Cerebellar cortex (tissue), 1 donor: ENCODE measurements at places on chromosomes 7 and 10.

GRCh38 chr7:22715969-22716368 is 11.0 kb upstream of the IL6 start:
- DNase-seq = no peak

DNA sequence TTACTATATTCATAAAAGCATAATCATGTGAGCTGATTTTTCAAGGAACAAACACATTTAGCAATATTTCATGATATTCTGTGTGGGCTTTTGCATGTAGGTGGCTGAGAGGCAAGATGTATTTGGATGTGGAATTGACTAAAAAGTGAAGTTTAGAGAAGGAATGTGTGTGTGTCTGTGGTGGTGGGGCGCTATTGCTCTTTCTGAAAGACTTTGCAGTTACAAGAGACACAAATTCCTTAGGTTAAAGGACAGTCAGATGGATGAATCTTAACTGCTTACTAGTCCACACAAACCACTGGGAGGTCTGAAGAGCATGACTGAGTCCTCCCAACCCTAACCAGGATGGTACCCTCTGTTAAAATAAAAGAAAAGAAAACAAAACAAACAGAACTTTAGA is 200.1 kb downstream of the SDHAF3 start:
- no peak for DNase-seq

GRCh38 chr7:104123786-104124185 is 84.0 kb downstream of the ORC5 start:
- DNase-seq = no peak

DNA sequence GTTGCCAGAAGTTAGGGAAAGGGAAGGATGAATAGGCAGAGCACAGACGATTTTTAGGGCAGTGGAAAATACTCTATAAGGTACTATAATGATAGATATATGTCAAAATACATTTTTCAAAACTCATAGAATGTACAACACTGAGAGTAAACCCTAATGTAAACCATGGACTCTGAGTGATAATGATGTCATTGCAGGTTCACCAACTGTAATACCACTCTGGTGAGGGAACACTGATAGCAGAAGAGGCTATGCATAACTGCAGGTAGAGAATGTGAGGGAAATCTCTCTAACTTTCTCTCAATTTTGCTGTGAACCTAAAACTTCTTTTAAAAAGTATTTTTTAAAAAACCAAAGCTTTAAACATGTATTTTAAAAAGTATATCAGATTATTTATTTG is 22.1 kb downstream of the POT1 start:
- DNase-seq = no peak

DNA sequence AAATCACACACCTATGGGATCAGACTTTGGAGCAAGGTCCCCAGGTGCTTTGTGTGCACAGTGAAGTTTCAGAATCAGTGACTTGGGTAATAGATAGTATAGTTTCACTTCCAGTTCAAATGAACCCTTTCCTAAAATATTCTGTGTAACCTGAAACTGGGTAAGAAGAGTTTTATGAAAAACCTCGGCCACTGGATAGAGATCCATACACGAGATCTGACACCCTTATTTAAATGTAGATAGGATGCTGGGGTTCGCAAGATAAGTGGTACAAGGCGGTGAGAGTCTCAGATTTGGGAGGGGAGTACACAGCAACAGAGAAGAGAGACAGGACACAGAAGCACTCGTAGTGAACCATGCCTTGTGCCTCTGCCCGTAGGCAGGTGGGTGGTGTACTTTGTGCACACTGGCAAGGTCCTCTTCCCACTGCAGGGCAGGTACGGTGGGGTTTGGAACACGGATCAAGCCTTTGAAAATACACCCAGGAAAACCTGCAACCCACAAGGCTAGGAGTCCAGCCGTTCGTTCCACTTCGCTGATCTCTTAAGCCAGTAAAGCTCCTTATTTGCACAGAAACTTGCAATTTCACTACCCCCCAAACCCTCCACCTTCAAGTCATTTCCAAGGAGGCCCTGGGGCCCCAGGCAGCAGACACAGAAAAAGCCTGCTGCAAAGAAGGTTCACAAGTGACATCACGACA is 162.8 kb downstream of the USP6NL start:
- DNase-seq = no peak

DNA sequence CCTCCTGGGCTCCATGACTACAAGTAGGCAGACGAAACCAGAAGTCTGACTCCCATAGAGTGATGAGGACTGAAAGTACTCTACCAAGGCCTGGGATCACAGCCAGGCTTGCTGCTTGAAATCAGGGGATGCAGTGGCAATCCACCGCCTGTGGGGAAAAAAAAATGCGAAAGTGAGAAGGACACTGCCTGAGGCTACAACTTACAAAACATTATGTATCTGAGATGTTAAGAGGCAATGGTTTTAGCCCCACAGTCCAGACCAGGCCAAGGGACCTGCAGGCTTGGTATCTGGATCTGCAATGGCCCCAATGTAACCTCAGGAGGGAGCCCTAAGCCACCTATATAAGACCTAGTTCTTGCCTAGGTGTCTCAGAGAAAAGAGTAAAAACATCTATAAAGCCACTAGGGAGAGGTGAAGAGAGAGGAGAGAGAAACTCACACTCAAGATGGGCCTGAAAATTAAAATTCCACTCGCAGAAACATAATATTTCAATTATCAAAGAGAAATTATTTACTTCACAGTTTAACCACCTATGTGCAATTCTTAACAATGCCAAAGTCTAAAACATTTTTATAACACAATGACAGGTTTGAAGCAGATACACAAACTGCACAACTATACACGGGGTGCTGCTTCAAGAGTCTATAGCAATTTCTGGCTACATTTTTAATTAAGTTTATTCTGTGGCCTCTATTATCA is 13.9 kb downstream of the DNAJC1 start:
- DNase-seq = peak; percentile 88

GRCh38 chr10:112223725-112224124 is 40.2 kb upstream of the GPAM start:
- DNase-seq = no peak

DNA sequence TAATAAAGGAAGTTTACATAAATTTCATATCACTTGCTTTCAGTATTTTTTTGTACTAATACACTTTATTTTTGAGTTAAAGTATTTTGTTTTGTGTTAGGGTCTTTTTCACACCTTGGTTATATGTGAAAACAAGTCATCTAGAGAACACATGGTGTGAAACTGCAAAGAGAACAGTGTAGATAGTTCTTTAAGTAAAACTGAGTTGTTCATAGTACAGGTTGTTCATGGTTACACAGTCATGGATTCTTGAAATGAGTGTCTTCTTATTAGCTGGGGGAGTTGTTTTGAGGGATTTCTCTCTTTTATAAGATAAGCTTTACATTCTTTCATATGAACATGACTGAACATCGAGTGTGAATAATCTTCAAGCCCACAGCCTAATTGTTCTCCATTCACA is 244.2 kb downstream of the THSD7A start:
- no peak for DNase-seq

DNA sequence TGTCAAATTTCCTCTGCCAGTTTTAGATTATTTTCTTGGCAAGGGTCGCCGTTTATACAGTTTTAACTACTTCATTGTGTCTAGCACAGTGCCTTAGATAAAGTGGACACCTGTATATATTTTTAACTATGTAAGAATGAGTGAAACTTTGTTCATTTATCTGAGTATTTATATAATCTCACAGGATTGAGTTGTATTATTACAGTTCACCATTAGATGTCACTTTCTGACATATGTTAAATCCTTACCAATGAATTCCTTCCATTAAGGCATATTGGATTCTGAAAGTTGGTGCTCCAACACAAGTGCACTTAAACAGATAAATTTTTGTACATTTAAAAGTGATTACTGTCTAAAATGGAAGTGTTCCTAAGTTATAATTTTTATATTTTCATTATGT is 43.0 kb downstream of the ZMYND11 start:
- DNase-seq = peak; percentile 59

GRCh38 chr7:42869131-42870020 is 42.5 kb downstream of the C7orf25 start:
- no peak for DNase-seq

DNA sequence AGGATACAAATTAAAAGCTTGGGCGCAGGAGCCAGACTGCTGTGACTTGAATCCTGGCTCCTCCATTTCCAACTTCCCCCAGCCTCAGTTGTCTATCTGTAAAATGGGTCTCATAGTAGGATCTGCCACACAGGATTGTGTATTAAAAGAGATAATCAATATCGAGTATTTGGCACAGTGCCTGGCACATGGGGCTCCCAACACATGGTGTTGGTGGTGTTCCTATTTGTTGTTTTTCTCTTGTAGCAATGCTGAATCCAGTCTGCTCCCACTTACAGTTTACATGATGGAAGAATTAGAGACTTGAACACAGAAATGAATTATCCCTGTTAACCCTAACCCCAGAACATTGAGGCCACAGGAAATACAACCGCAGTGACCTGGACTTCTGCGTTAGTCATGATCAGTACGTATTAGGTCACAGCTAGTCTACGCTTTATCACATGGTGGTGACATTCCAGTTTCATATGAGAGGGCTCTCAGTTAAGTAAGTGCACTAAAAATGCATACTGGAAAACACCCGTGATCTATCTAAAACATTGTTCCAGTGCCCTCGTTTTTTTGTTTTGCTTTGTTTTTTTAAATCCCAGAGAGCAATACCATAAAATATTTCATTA is 169.5 kb upstream of the KLF14 start:
- DNase-seq = no peak

DNA sequence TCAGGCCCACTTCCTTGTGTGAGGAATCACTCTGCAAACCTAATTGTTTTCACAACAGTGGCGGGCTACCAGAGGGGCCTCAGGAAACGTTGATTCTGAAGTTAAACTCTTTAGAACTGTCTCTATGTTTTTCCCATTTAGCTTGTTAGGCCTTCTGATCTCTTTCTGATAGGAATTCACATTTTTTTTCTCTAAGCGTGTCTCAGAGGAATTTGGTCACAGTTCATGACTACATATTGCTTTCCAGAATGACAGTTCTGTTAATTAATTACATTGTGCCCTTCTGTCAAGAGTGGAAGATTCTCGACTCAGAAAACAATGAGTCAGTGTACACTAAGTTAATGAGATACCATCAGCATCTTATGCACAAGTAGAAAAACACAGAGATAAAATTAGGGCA is 469.2 kb upstream of the C7orf33 start:
- DNase-seq = no peak

GRCh38 chr10:112448888-112449287 is 1.9 kb downstream of the VTI1A start:
- no peak for DNase-seq

DNA sequence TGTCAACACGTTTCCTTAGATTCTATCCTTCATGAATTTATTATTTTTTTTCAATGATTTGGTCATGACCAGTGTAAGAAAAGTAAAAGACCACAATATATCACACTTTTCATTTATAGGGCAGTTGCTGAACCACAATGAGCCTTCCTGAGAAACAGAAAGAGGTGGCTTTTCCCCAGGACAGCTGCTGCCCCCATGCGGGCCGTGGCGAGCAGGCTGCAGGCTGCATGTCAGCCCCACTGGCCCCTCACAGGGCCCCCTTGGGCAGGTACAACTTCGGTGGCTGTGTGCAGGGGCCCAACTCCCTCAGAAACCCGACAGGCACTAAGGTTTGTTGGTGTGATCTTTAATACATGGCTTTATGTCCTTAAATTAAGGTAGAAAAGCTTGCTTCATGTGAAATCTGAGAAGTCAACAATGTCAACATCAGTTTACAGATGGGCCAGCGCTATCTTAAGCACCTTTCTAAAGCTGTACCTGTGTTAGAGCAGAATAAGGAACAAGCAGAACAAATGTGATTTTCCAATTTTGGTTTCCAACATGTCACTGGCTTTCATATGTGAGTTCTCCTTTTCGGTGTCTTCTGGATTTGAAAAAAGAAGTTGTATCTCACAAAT is 10.6 kb downstream of the BEND7 start:
- DNase-seq = no peak

DNA sequence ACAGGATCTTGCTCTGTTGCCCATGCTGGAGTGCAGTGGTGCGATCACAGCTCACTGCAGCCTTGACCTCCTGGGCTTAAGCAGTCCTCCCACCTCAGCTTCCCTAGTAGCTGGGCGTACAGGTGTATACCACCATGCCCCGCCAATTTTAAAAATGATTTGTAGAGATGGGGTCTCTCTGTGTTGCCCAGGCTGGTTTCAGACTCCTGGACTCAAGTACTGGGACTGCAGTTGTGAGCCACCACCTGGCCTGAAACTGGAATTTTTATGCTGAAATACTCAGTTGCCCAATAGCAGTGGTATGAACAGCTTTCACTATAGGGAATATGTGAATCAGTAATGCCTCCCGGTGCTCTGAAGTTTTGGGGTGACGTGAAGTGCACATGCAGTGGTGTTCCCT is 7.6 kb downstream of the ZRANB1 start:
- DNase-seq = no peak

- DNase-seq = no peak
Measured at GRCh38 chr7:51054231-51054630, 262.4 kb downstream of the COBL start.

DNA sequence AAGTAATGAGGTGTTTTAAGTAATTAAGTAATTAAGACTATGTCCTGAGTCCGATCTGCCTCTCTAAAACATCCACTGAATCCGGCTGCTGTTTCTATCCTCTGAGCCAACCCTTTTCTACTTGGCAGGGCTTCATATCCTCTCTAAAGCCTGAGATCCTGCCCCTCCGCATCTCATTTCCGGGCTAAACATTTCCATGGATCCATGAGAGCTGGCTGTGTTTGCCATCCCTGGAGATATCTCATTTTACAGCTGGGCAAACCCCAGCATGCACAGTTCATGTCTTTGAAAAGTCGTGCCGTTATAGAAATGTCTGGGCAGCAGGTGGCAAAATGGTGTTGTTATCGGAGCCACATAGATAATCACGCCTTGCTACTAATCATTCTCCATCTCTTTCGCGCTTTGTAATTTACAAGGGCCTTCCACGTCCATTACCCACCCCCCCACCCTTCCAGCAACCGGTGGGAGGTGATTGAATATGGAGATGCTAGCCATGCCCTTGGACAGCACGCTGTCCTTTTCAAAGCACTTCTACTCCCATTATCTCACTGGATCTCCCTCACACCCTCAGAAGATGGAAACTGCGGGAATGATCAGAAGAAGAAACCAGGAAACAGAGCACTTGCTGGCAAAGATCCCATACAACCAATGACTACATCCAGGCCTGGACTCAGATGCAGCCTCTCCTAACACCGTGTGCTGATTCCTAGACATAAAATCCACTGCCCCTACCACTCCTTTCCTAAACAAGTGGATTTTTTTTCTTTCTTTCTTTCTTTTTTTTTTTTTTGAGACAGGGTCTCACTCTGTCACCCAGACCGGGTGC is 1189.2 kb downstream of the TYW1 start:
- DNase-seq = no peak

- no peak for DNase-seq
Measured at GRCh38 chr10:60908031-60908430, 36.0 kb downstream of the RHOBTB1 start.

- no peak for DNase-seq
Measured at GRCh38 chr10:116826803-116827202, 22.5 kb upstream of the ENO4 start.

- DNase-seq = no peak
Measured at GRCh38 chr7:77205706-77206105, 6.1 kb upstream of the FGL2 start.

- no peak for DNase-seq
Measured at GRCh38 chr10:62710182-62710581, 94.3 kb upstream of the ADO start.
